ENCODE measurements at places on chromosomes 2 and 18. TPM values are rescaled to one million over a fixed set of nuclear protein-coding genes. Genes with fewer than 3 reads are reported as not detected.

Gene CHRND
- total RNA-seq = not detected

Gene RGPD4
- not detected for total RNA-seq

Gene UGT1A8
- total RNA-seq = not detected

Gene QPCT
- total RNA-seq = 28.8 TPM

Gene TBC1D8
- total RNA-seq = 52.3 TPM

Gene CABYR
- 3.0 TPM for total RNA-seq

Gene TUBB8B
- total RNA-seq = not detected

Gene CDH7
- total RNA-seq = 0.19 TPM

Gene PSMD14
- 73.3 TPM for total RNA-seq

Gene PLGLB1
- total RNA-seq = 1.3 TPM

DNA sequence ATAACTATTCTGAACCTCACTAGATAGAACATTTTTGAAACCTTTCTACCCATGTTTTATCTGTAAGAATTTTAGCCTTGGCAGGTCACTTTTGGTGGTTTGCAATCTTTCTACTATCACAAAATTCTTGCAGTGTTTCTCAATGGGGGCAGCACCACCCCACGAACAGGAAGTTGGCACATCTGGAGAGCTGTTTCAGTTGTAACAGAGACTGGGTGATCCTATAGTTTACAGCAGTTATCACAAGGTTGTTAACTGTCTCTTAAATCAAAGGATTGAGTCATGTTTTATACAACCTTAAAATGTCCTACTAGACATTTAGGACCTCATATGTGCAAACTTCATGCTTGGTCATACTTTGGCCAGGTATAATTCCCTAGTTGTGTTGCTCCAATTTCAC is 829.2 kb downstream of the ERBB4 start:
- no peak for DNase-seq

GRCh38 chr2:41414486-41415230 is 633.2 kb upstream of the PKDCC start:
- DNase-seq = no peak

DNA sequence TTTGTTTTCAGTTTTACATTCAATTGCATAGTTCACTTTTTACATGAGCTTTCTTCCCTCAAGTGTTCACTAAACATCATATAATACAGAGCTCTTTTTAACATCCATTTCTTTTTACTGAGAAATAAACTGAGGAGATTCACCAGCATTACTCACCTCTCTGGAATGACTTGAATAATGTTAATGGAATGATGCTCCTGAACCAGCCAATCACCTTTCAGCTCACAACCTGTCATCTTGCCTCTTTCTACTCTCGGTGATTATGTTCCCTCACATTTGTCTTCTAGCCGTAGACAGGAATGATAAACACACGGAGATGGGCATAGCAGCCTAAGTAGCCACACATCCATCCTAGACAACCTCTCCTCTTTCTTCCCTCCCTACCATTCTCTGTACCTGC is 301.7 kb downstream of the PAX3 start:
- no peak for DNase-seq

- DNase-seq = no peak
Observed at GRCh38 chr2:214261683-214262082, 149.2 kb upstream of the VWC2L start.

- peak; percentile 75 for DNase-seq
Observed at GRCh38 chr2:73823916-73824523, 4.7 kb upstream of the STAMBP start.

DNA sequence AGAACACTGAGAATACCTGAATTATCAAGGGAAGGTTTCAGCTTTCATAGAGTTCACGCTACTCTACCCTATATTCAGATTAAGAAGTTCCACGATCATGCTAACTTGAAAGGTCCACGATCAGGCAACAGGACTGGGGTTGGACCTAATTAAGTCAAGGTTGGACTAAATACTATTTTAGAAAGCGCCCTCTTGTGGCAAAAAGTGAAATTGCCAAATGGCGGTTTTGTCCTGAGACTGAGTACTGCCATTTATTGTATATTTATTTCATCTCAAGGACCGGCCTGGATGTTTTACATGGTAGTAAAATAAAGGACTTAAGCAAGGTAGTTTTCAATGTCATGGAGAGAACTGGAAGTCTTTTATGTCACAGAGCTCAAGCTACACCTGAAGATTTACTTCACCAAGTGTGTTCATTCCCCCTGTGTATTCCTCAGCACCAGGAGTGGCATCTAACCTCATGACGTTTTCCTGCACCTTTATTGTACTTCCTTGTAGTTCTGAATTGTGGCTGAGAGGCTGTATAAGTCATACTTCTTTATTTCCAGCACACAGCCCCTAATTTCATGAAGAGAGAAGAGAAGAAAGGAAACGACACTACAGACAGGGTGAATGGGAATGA is 56.8 kb downstream of the SRD5A2 start:
- peak; percentile 29 for DNase-seq

DNA sequence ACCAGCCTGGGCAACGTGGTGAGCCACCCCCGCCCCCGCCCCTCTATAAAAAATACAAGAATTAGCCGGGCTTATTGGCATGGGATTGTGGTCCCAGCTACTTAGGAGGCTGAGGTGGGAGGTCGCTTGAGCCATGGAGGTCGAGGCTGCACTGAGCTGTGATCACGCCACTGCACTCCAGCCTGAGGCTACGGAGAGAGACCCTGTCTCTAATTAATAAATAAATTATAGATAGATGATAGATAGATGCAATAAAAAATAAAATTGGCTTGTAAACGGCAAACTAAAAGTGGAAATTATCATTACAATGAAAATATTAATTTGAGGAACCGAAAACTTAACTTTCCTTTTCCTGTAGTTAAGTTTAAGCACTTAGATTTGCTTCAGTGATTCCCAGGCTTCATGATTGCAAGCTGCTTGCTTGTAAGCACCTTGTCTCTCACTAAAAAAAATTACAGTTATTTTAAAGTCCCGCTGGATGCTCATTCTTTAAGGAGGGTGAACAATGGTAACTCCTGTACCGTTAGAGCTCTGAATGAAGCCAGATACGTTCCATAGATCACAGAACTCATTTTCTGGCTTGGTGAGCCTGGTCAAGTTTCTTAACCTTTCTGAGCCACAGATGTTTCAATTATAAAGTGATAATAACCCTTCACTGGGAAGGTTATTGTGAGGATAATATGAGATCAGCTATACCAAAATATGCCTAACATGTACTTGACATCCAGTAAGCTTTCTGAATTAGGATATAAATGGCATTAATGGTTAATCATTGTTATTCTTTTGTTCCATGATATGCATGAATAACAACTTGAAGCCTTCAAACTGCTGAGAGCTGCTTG is 9.3 kb upstream of the NARS1 start:
- DNase-seq = no peak

GRCh38 chr2:99987160-99987559 is 155.2 kb downstream of the AFF3 start:
- no peak for DNase-seq

DNA sequence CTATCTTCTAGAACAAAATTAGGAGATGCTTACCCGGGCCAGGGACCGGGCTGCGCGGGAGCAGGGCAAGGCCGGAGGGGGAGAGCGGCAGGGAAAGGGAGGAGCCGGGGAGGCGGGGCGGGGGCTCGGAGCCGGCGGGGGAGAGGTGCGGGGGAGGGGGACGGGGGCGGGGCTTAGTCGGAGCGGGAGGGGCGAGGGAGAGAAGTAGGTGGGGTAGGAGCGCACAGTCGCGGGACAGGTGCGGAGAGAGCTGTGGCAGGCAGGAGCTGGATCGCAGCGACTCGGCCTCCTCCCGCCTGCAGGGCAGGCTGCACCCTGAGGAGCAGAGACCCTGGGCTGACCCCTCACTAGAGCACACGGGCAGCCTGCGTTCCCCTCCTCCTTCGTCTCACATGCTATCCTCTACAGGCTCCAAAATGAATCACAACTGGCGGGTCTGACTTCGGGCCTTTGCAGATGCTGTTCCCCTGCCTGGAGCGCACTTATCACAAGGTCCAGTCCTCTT is 290.3 kb downstream of the CELF4 start:
- DNase-seq = no peak

GRCh38 chr2:124692707-124693106 is 667.6 kb downstream of the CNTNAP5 start:
- no peak for DNase-seq

- no peak for DNase-seq
Observed at GRCh38 chr2:29742656-29743055, 178.7 kb downstream of the ALK start.

DNA sequence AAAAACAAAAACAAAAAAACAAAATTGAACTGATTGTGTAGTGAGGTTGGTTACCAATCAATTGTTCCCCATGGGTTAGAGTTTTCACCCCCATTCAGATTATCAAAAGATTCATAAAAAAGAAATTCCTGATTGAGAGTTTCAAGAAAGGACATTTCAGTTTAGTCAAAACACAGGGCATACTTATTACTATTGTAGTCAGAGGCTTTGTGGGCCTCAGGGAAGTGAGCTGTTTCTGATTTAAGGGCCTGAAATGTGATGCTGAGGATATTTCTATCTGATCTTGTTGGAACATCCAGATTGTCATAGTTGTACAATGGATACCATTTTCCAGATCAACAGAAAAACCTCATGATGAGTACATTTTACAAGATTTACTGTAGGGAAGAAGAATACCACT is 368.1 kb upstream of the NETO1 start:
- DNase-seq = no peak

GRCh38 chr2:104888489-104889258 is 34.8 kb downstream of the POU3F3 start:
- no peak for DNase-seq

GRCh38 chr2:133943108-133943507 is 310.8 kb upstream of the MGAT5 start:
- no peak for DNase-seq

- DNase-seq = no peak
Observed at GRCh38 chr2:23541503-23542229, 156.7 kb downstream of the KLHL29 start.

- no peak for DNase-seq
Observed at GRCh38 chr2:3132966-3133365, 244.7 kb downstream of the EIPR1 start.

DNA sequence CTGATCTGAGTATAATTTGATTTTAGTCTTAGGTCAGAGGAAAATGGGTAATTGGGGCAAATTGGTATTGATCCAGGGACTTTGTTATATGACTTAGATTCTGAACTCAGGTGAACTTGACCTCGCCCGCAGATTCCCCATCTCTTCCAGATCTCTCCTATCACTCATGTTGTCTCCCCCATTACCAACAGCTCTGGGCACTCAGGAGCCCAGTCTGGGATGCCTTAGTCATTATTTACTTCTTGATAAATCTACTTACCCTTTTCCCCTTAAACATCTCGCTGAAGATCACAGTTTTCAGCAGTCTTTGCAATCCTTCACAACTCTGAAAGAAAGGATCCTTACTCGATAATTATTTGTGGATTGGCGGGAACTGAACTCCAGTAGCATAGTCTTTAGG is 19.6 kb upstream of the HNMT start:
- DNase-seq = no peak

Data from glomerular endothelial cell (primary cell).